NCI-H2081 treated with DMSO at 0.1 percent for 48 hours (cell line): ENCODE measurements at places on chromosomes 13 and 19.

- DNase-seq, result no peak
Observed at GRCh38 chr13:22024381-22024994, 353.6 kb downstream of the FGF9 start.

- DNase-seq, result peak; percentile 62
Observed at GRCh38 chr13:100235311-100235901, 146.5 kb downstream of the PCCA start.

DNA sequence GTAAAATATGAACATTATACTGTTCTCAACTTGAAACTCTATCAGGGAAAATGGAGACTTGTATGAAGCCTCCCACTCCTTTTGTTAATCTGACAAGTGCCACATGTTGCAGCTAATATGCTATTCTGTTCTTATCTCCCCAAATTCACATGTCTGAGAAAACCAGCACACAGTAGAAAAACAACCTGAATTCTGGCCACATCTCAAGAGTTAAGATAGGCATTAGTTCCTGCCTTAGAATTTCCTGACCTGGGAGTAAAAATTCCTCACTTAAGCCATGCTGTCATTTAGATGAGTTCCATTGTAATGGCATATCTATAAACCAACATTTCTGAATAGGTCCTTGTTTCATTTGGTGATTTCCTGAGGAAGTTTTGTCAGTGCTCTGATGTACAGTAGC lies 1098.5 kb downstream of the EFNB2 start:
- DNase-seq, result no peak

DNA sequence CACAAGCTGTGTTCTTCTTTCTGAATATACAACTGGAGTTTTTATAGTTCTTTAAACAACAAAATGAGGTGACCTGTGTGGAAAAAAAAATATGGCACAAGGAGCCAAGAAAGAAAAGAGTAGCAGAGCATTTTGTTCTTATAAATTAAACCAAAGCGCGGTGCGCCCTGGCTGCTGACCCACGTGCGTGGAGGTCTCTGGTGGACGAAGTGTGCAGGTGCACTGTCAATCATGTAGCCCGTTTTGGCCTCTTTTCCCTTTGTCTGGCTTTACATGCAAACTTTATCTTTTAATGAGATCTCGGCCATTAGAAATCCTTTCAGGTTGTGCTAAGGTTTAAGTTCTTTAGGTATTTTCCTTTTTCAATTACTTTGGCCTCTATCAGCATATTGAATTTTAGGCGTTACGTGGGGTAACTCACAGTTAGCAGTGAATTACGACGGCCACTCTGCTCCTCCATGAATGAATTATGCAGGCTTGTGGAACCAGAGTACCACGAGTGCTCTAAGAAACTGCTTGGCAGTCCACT lies 443.9 kb upstream of the SLC10A2 start:
- DNase-seq, result no peak

DNA sequence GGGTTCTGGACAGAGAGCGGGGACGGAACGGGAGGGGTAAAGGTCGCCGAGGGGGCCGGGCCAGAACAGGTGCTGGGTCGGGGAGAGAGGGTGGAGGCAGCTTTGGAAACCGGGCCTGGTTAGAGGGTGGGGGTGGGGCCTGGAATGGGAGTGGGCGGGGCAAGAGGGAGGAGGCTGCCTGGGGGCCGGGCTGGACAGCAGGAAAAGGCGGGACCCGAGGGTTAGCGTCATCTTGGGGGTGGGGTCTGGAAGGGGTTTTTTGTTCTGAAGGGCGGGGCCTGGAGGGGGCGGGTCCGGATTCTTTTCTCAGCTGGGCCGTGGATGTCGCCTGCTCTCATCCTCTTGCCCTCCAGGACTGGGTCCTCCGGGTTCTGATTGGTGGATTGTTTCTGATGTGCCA lies 4.3 kb upstream of the ZNF813 start:
- no peak for DNase-seq

- no peak for DNase-seq
Observed at GRCh38 chr13:54628383-54628782, 1599.8 kb downstream of the OLFM4 start.
